ENCODE measurements at places on chromosomes 7 and 10. TPM values are rescaled to one million over a fixed set of nuclear protein-coding genes. Genes with fewer than 3 reads are reported as not detected.

The MYL10 gene
- not detected for total RNA-seq

The GBX1 gene
- total RNA-seq: not detected

The PTPRE gene
- total RNA-seq: 42.9 TPM

The HOXA3 gene
- 4.5 TPM for total RNA-seq

The C7orf57 gene
- not detected for total RNA-seq

The SPDYE9 gene
- not detected for total RNA-seq

The ABCB1 gene
- 12.8 TPM for total RNA-seq

The CLEC5A gene
- total RNA-seq: 1.6 TPM

The TRPV6 gene
- under 0.01 TPM for total RNA-seq

The SPDYE2 gene
- not detected for total RNA-seq

The ENTPD1 gene
- total RNA-seq: 26.9 TPM

The MYOF gene
- total RNA-seq: 130 TPM

The FAM25C gene
- total RNA-seq: not detected

The STK31 gene
- 0.64 TPM for total RNA-seq

The GTF2IRD2 gene
- 45.1 TPM for total RNA-seq

The CYP26C1 gene
- 0.15 TPM for total RNA-seq

The ICA1 gene
- 70.1 TPM for total RNA-seq

The ANKRD1 gene
- total RNA-seq: not detected

The FAM13C gene
- 17.8 TPM for total RNA-seq

The ANKRD7 gene
- 0.32 TPM for total RNA-seq

The PPP1R17 gene
- not detected for total RNA-seq

The NUDT1 gene
- total RNA-seq: 13.3 TPM

The TMEM176B gene
- total RNA-seq: 75.5 TPM

The MKX gene
- total RNA-seq: 2.3 TPM

The SEC23IP gene
- total RNA-seq: 25.9 TPM

The HOXA1 gene
- total RNA-seq: 0.44 TPM

The HOXA9 gene
- total RNA-seq: 7.5 TPM

The IKZF5 gene
- total RNA-seq: 13.3 TPM

The AQP1 gene
- 213 TPM for total RNA-seq

The NET1 gene
- 179 TPM for total RNA-seq

The ADCYAP1R1 gene
- 4.1 TPM for total RNA-seq

The THNSL1 gene
- total RNA-seq: 1.6 TPM

The GSTO2 gene
- total RNA-seq: 0.48 TPM

The NPVF gene
- total RNA-seq: not detected

The TMEM213 gene
- total RNA-seq: not detected

The SRI gene
- 90.9 TPM for total RNA-seq

The ADAM22 gene
- 7.5 TPM for total RNA-seq

The MOGAT3 gene
- total RNA-seq: not detected

Measured in breast epithelium (tissue), 4 donors.